ENCODE measurements at places on chromosomes 5 and 9.

- DNase-seq = no peak
These were observed 23.7 kb downstream of the RXRA start for GRCh38 chr9:134349936-134350335.

GRCh38 chr5:165858118-165858517, 2352.7 kb downstream of the MAT2B start:
- DNase-seq = no peak

GRCh38 chr5:131250751-131251475, 12.9 kb upstream of the CDC42SE2 start:
- DNase-seq = no peak

- no peak for DNase-seq
These were observed 27.8 kb downstream of the RECK start for GRCh38 chr9:36064448-36065037.

- DNase-seq = no peak
These were observed 227.4 kb downstream of the MAN2A1 start for GRCh38 chr5:109917154-109917546.

GRCh38 chr9:33943389-33943788, 105.3 kb downstream of the UBAP2 start:
- DNase-seq = no peak

GRCh38 chr9:125966959-125967711, 220.0 kb downstream of the PBX3 start:
- no peak for DNase-seq

DNA sequence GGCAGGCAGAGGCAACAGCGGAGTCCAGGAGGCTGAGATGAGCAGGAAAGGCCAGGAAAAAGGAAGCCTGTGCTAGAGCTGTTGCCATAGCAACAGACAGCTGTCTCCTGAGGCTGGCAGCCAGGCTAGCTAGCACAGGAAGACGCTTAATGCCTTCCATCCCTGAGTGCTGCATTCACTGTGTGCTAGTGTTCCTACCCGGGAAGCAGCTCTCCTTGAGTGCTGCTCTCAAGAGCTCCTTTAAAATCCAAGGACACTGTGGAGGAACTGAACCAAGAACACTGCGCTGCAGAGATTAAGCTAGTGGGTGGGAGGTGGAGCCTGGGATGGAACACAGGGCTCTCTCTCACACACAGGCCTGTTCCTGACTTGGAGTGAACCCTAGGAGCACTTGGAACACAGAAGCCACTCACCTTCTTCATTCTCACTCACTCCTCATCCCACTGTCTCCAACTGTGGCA, 53.5 kb upstream of the IL7R start:
- DNase-seq = no peak

DNA sequence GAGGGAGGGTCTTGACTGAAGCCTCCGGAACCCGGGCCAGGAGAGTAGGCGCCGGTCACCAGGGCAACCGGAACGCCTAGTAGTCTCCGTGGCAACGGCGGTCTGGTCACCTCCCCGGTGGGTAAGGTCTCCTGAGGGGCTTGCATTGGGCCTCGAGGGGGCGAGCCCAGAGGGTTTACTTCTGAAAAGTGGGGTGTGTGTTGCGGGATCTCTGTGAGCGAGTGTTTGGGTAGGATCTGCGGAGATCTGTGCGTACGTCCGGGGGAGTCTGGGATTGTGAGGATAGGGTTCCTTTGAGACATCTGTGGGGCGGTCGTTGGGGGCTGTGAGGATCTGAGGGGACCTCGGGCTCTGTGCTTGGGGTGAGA, at the start of gene FAM221B:
Gene FAM221B, minus strand, starts transcription at position 17 of the 368 bp plus-strand sequence. CDS start 2,571 bp downstream, outside the sequence.
- DNase-seq = no peak
